ENCODE measurements at places on chromosomes 3 and 15.

GRCh38 chr15:51714162-51714561 lies 23.3 kb downstream of the LYSMD2 start:
- no peak for DNase-seq

GRCh38 chr3:27590437-27591298 lies 106.5 kb upstream of the SLC4A7 start:
- peak; percentile 22 for DNase-seq

GRCh38 chr15:24916305-24917009 lies 38.3 kb upstream of the SNRPN start:
- peak; percentile 4 for DNase-seq

DNA sequence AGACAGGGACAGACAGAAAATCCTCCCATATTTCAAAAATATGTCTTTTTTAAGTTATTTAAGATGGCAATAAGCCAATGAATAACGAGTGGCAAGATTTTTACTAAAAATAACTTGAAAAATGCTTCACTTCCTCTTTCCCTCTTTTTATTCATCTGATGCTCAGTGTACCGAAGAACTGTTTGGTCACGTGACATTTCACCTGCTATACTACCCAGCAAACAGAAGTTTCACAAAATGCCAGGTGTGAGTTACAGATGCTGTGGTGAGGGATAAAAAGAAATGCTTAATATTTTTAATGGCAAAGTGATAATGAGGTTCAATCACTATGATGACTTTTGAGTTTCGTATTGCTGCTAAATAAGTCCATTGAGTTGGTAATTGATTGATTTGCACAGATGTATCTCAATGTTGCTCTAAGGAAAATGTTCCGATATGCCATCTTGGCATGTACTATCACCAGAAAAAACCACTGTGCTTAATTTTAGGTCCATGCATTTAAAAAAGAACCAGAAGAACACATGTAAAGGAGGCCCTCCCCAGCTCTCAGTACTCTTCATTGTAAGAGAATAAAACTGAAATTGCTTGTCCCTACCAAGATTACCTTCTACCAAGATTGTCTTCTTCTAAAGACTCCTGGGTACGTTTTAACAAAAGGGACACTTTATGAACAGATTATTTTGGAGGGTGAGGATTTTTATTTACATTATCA lies 26.0 kb upstream of the SEC62 start:
- no peak for DNase-seq

GRCh38 chr3:170811928-170812591 lies 57.9 kb downstream of the RPL22L1 start:
- peak; percentile 77 for DNase-seq

- DNase-seq, result no peak
Measured at GRCh38 chr15:55791551-55792400, 48.8 kb upstream of the PRTG start.

DNA sequence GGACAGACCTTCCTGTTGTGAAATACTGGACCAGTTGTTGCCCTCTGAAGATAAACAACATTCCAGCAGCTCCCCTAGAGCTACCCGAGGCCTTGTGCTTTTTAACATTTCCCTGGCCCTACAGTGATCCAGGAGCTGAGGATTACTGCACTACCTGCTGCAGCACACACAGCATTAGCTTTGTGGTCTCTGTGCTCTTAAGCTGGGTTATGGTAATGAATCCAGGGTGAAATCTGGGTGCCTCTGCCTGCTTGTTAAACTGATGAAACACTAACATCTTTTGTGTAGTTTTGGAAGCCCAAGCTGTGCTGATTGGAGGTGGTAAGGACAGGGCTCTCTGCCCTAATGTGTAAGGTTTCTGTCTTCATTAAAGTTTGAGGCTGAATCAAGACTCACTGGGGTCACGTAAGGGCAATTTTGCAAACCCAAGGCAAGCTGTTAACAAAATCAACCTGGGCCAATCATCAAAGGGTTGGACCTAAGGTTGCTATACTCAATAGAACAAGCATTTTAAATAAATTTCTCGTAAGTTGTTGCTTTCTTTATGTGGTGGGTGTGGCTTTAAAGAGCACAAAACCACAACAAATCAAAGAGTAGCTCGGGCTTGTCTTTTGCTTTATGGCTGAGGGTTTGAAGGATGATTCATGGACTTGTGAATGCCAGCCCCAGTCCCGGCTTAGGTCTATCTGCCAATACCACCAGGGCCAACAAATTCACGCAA lies 183.9 kb downstream of the TPRG1 start:
- DNase-seq, result peak; percentile 56

DNA sequence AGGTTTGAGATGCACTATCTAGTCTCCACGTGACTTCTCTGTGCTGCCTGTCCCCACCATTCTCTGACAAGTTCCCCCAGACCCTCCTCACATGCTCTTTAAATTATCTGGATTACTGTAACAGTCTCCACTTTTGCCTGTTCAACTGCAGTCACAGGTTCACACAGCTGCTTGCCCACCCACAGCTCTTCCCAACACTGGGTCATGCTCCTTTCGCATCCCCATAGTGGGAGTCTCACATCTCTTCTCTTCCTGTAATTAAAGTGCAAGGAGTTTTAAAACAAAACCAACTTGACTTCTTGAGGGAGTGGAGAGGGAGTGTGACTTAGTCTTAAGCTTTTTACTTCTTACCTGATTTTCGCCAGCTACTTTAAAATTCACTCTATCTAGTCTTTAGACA lies 178.8 kb downstream of the PLCL2 start:
- no peak for DNase-seq

- no peak for DNase-seq
Measured at GRCh38 chr15:71484080-71484479, 326.3 kb upstream of the NR2E3 start.

GRCh38 chr3:101720851-101721840 lies 3.3 kb upstream of the CEP97 start:
- DNase-seq, result peak; percentile 47

DNA sequence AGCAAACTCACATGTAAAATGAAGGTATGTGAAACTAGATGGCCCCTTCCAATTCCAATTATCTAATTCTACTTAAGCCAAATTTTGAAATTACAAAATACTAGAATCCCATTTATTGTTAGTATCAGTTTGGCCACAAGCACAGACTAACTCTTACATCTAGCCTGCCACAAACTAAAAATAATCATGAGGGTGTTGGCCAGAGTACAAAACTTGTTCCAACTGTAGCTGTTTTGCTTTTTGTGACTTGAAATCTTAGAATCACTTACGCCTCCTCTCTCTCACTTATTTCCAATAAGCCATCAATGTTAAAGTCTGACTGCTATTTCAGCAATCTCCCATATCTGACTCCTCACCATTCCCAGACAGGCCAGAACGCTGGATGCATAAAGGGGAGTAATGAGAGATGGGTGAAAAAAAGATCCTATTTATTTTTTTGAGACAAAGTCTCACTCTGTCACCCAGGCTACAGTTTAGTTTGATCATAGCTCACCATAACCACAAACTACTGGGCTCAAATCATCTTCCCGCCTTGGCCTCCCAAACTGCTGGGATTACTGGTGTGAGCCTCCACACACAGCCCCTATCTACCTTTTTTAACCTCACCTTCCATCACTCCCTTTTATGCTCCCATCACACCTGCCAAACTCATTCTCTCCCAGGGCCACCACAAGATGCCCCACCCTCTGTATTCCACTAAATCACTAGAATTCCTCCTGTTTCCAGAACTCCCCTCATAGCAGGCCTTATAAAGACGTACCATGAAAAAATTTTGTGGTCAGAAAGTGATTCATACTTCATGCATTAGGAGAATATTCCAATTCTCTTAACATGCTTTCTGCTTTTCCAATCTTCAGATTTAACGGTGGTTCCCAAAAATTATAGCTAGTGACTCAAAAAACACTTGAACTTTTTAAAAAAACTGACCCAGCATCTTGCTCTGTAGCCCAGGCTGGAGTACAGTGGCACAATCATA lies 36.5 kb downstream of the ATOSA start:
- DNase-seq, result no peak

DNA sequence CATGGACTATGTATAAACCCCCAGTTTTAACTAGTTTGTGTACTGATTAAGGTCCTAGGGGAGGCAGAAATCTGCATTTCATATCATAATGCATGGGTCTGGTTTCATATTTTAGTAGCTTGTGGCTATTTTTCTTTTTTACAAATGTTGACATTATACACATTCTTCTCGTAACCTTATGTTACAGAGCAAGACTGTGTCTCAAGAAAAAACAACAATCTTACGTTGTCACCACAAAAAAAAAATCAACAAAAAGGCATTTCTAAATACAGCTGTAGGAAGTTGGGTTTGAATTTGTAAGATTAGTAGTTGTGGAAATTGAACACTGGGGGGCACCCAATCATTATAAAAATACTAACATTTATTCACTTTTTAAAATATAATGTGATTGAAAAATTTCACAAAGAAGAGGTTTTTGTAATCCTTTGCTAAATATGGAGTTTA lies 17.9 kb downstream of the SERP1 start:
- no peak for DNase-seq

DNA sequence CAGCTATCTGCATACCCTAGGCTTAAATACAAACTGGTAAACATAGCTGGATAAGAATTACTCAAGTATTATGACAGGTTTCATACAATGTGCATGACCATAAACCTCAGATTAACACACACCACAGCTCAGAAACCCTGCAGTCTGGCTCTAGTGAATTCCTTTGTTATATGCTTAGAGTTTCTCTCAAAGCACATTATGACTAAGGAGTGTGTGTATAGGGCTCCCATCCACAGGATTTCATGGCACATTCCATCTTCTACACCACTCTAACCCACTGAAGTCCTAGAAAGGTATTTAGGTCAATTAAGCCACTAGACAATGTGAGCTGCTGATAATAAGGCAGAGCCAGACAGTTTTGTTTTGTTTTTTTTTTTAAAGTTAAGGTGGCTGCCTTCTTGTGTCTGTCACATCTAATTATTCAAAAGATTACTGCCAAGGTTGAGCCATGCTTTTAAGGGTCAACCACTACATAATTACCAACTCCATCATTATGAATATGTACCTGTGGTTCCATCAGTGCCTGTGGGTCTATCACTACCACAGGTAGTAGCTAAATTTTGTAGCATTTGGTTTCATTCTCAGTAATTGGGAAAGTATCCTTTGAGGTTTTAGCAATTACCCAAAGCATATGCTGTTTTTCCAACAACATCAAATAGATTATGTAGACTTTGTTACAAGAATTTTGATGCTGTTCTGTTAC lies 107.0 kb downstream of the ALCAM start:
- DNase-seq, result no peak

DNA sequence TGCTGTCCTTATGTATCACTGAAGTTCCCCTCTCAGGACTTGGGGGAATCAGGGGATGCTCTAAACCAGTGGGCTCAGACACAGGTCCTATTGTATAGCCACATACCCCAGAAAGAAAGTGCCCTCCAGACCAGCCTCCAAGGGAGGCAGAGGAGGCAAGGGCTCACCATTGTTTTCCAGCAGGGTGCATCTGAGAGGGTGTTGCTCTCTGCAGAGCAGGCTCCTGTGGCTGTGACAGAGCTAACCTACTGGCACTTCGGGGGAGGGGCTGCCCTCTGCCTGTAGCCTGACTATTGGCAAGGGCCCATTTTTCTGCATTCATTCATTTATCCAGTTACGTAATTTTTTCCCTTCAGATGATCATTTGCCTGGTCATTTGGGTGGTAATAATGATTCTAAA lies 39.9 kb downstream of the EEFSEC start:
- no peak for DNase-seq

GRCh38 chr3:134085034-134085775 lies 55.5 kb upstream of the SLCO2A1 start:
- DNase-seq, result no peak

GRCh38 chr3:30631243-30631904 lies 25.0 kb downstream of the TGFBR2 start:
- DNase-seq, result peak; percentile 81

DNA sequence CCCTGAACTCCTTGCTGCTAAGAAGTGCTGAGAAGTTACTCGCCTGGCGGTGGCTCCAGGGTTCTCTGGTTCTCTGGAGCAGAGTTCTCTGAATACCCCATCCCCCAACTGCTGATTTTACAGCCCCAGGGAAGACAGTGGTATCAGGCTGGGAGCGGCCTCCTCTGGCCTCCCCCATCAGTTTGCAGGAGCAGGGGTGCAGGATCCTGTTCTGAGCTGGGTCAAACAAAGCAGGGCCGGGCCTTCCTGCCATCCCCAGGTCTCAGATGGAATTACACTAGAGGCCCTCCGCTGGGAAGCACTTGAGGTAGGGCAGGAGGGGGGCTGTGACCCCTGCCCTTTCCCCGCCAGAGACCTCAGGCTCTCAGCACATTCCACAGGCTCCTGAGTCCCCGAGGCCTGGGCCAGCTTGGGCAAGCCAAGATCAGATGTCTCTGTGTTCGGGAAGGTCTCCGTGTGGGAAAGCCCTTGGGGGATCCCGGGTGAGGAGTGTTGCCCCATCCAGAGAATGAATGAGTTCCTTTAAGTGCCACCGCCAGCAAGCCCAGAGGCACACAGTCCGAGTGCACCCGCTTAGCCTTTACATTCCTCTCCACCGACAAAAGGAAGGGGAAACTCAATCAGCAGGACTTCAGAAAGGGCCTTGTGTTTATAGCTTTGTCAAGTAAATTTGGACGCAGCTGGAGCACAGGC lies 149.9 kb downstream of the LRRK1 start:
- DNase-seq, result no peak

- no peak for DNase-seq
Measured at GRCh38 chr3:150798122-150798618, 35.2 kb upstream of the SIAH2 start.

GRCh38 chr15:90364251-90364650 lies 12.2 kb downstream of the ZNF774 start:
- DNase-seq, result no peak

DNA sequence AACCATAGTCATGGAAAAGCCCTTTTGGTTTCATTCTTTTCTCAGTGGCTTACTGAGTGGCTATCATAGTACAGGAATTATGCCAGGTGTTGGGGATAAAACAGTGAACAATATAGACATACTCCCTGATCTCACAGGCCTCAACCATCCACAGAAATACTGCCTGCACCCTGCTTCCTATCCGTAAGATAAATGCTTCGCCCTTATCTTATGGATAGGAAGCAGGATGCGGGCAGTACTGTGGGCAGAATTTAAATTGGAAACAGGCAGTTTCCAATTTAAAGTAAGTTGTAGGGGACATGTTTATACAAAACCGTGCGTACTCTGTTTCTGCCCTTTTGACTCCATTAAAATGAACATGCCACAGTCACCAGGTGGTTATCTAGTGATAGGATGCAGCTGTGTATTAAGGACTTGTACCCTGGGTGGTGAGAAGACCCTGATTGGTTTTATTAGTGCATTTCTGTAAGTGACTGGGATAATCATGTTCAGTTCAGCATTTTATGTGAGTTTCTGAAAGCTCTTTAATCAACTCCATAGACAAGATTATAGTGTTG lies 141.8 kb upstream of the BHLHE40 start:
- DNase-seq, result no peak

GRCh38 chr15:36779744-36780408 lies 200.4 kb downstream of the CDIN1 start:
- no peak for DNase-seq
